ENCODE measurements at places on chromosomes 3 and 15. TPM values are rescaled to one million over a fixed set of nuclear protein-coding genes. Genes with fewer than 3 reads are reported as not detected.

DNA sequence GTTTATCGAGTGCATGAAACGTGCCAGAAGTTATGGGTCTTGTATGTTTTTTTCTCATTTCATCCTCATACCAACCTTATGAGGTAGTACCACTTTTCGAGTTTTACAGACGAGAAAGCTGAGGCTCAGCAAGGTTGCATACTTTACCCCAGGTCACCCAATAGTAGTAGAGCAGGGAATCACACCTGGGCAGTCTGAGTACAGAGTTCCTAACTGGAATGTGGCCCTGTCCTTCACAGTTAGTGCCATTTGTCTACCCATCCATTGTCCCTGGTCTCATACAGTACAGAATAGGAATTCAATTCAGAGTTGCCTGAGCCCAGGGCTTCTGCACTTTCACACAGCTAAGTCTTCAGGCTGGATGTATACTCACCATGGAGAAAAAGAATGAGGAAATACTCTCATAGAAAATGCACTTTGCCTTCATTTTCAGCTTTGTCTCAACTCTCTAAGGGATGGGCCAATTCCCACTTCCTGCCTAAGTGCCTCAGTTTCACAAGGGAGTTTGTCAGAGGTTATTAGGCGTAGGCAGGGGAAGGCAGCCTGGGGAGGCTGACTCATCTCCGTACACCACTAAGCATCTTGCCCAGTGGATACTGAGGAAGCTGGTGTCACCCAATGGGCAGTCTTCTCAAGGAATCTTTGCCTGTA lies 93.2 kb downstream of the TMEM212 start:
- DNase-seq: no peak

DNA sequence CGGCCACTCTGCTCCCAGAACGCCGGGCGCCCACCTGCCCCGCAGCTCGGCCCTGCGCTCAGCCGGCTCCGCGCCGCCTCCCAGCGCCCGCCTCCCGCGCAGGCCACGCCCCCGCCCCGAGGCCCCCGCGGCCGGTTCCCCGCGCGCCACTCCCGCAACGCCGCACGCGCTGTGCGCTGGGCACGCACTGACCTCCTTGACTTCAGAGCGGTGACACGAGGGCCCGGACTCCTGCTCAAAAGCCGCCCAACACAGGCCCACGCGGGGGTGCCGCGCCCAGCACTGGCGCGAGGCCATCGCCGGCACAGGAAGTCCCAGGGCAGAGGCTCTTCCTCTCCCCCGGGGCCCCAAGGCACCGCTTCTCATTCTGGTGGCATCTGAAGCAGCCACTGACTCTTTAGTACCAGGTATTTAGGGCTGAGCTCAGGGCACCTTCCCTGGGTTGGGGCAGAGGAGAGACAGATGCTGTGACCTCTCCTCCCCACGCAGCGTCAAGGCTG lies 12.4 kb downstream of the TNK2 start:
- DNase-seq: no peak

GRCh38 chr3:9077029-9077428 lies 113.8 kb upstream of the RAD18 start:
- DNase-seq: no peak

- no peak for DNase-seq
Measured at GRCh38 chr15:47461652-47462141, 255.6 kb upstream of the SEMA6D start.

FANCD2 gene
- 1.7 TPM for polyA plus RNA-seq

LEKR1 gene
- 0.37 TPM for polyA plus RNA-seq

DNA sequence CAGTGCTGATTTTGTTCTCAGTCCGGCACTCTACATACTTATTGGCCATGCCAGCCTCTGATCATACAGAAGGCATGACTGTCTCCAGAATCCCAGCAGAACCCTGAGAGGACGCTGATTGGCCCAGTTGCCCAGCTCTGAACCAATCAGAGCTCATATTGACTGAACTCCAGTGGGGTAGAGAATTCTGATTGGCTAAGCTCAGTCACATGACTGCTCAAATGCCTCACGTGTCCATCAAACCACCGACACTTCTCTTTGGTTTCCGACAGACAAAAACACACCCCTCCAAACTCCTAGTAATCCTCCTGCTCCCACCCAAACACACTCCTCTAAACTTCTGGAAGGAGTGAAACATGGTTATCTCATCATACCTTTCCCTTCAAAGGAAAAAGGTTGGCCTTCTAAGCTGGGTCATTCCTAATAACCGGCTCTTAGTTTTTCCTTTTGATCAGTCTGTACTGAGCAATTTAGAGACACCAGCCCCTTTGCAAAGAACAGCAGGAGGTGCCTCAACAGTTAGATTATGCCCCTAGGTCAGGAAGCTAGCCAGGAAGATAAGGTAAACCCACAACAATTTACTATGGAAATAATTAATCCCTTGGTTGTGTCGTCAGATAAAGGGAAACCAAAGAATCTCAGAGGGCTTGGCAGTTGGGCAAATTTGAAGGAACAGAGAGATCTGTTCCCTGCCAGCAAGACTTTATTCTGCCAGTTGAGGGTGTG lies 187.8 kb downstream of the TLE3 start:
- no peak for DNase-seq

- DNase-seq: no peak
Measured at GRCh38 chr3:128297401-128298138, 144.3 kb downstream of the EEFSEC start.

RYR3 gene
- polyA plus RNA-seq: 5.1 TPM

DNA sequence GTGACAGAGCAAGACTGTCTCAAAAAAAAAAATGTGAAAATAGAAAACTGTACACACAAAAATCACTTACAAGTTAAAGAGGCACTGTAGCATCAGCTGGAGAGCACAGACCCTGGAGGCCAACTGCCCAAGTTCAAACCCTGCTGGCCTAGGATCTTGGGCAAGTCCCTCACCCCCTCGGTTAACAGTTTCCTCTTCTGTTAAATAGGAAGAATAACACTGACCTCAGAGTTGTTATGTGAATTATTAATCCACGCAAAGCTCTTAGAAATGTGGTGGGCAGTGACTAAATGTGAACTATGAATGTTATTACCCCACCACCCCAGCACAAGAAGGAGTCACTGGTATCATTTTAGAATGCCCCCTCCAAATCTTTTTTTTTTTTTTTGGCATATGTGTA lies 11.2 kb downstream of the CIB1 start:
- DNase-seq: no peak

DNA sequence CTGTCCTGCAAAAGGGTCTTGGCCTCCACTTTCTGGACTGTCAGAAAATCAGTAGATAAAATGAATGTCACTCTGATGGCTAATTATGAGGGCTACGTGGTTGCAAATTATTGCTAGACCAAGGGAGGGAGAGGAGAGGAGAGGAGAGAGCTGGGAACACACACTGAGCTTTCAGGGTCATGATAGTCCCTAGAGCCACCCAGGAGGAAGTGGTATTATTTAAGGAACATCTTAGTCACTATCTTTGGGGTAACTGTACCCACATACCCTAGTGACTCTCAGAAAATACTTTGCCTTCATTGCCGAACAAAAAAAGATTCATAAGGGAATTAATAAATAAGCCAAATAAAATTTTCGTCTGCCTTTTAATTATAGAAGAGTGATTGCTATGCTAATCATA lies 642.3 kb upstream of the CFAP20DC start:
- DNase-seq: no peak

- DNase-seq: no peak
Measured at GRCh38 chr3:41212088-41212487, 12.8 kb downstream of the CTNNB1 start.

DNA sequence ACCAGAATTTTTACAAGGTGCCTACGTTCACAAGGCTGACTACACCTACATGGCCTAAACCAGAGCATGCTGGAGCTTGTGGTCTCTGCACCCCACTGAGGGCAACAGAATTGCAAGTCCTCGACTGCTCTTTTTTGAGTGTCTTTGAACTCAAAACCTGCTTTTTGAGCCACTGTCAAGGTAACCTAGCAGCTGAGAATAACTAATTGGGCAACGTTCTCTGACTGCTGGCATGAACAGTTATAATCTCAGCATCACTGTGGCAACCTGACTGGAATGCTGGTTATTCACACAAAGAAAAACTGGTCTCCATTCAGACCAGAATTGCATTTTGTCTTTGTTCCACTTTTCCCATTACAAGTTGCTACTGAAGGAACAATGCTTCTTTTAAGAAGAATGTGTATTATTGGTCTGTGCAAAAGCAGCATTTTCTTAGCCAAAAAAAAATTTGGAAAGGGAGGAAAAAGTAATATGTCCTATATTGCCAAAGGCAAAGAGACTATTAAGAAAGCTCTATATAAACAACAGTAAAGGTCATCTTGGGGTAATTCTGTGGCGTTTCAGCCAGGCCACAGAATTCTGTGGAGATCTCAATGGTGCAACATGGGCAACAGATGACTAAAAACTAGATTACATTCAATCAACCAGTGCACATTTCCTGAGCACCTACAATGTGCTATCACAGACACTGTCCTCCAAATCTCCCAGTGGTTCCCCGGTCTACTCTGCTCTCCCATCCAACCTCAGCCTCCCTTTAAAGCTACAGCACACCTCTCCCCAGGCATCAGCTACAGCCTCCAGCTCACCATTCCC lies 76.8 kb downstream of the TNIK start:
- no peak for DNase-seq

DNA sequence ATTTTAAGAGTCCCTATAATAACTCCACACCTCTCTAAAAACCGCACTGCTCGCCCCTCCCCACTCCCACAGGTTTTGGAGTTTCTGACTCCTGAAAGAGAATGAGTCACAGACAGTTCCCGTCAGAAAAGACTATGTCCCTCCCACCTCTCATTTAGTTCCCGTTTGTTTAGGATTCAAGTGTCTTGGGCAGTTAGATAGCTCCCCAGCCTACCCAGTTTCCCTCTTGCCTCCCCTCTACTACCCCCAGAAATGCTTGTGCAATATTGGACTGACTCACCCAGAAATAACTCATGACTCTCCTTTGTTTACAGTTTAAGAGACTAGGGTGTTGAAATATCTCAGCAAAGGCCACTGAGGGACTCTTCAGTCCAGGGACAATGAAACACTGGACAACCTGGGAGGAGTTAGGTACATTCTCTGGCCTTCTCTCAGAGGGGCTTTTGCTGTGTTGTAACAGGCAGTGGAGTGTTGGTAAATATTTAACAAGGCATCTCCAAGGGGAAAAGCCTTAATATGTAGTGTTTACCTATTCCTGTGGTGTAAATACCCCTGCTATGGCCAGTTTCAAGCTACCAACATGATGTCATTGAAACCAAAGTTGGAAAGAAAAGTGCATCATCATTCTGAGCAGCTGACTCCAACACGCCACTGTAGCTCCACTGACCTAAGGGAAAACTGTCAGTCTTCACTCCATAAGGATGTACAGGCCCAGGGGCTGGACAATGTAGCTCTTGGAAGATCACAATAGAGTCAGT lies 96.1 kb upstream of the CHD2 start:
- no peak for DNase-seq

DNA sequence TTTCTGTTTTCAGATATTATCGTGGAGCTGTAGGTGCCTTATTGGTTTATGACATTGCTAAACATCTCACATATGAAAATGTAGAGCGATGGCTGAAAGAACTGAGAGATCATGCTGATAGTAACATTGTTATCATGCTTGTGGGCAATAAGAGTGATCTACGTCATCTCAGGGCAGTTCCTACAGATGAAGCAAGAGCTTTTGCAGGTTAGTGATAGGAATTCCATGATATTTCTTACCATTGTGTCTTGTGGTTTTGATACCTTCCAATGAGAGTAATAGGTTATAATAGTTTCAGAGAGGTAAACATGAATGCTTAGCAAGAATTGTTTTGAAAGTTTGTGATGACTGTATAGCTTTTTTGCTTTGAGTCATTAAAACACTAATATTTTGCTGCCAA lies 8.5 kb downstream of the RAB11A start:
- DNase-seq: no peak

ZWILCH gene
- polyA plus RNA-seq: 5.2 TPM

GRCh38 chr3:194571491-194572142 lies 61.6 kb downstream of the TMEM44 start:
- DNase-seq: no peak

DNA sequence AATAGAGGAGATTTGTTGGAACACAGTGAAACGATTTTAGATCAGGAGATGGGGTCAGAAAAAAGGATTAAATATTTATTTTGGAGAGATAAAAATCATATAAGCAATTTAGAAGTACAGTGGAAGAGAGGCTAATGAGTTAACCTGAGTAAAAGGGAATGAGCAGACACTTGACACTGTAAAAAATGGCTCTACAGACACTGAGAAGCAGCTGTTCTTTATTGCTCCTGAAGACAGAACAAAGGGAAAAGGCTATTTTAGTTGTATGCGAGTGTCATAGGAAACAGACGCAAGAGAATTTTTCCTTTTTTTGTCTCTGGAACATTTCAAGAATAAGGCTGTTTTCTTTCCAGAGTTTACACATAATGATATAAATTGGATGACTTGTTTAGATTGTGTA lies 34.3 kb downstream of the ASTE1 start:
- DNase-seq: no peak

DNA sequence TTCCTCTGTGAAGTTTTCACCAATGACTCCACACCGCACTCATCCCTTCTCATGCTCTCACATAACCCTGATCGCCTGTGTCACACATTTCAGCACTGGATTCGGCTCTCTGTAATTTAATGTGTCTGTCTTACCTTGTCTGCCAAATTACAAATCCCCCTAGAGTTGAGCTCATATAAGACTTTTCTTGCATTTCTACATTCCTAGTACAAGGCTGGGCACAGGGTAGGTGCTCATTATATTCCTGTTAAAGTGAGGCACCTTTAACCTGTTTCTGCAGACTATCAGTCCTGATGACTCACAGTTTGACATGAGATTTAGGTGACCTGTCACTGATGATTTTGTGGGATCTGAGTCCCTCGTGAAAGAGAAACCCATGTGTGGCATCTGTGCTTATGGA lies 22.6 kb downstream of the TGM5 start:
- DNase-seq: no peak

TMEM158 gene
- polyA plus RNA-seq: 11.2 TPM

DNA sequence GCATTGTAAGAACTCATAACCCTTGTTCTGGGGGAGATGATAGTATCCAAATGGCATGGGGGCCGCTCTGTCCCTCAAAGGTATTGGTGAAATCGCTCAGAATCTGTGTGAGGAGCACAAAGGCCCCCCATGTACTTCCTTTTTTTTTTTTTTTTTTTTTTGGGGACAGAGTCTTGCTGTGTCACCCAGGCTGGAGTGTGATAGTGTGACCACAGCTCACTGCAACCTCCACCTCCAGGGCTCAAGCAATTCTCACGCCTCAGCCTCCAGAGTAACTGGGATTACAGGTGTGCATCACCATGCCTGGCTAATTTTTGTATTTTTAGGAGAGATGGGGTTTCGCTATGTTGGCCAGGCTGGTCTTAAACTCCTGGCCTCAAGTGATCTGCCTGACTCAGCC lies 37.0 kb downstream of the CMTM8 start:
- no peak for DNase-seq

TNFSF10 gene
- polyA plus RNA-seq: 29.4 TPM

DNA sequence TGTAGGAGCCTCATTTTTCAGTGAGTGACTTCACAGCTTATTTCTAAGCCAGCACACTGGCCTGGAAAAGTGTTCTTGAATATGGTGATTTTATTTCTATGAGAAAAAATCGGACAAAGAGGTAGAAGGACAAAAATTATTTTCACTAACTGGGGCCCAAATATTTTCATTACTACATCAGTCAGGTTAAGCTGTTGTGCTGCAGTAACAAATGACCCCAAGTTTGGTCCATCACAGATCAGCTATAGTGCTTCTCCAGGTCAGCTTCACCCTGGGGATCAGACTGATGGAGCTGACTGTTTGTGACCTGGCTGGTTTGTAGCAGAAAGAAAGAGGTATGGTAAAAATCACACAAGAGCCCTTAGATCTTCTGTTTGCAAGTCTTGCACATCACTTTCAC lies 97.9 kb upstream of the STT3B start:
- no peak for DNase-seq

GRCh38 chr3:27356976-27357375 lies 12.2 kb downstream of the NEK10 start:
- no peak for DNase-seq

ALDH1L1 gene
- 24.0 TPM for polyA plus RNA-seq

WDR6 gene
- polyA plus RNA-seq: 132 TPM

QRICH1 gene
- 40.7 TPM for polyA plus RNA-seq
